ENCODE measurements at places on chromosomes 1 and 21.

GRCh38 chr1:208909011-208909984, 665.1 kb upstream of the PLXNA2 start:
- no peak for DNase-seq

GRCh38 chr21:46189959-46190490, 5.8 kb upstream of the SPATC1L start:
- DNase-seq, result no peak

DNA sequence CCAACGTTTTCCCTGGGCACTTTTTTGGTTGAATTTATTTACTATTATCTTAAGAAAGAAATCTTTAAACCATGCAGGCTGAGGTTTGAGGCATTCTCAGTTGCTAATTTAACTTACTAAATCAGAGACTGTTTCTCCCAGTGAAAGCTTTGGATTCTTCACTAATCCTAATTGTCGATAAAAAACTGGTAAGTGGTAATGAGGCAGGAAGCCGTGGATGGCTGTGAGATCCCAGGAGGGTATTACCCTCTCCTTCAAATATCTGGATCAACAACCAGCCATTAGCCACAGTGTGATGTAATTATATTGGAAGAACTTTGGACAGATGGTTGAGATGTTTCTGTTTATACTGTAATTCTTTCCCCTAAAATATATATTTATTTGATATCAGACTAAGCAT, 485.0 kb downstream of the DISC1 start:
- DNase-seq, result no peak

GRCh38 chr1:201050515-201051277, 27.2 kb upstream of the KIF21B start:
- DNase-seq, result no peak

- no peak for DNase-seq
These were observed 122.1 kb downstream of the NGF start for GRCh38 chr1:115215703-115216521.

DNA sequence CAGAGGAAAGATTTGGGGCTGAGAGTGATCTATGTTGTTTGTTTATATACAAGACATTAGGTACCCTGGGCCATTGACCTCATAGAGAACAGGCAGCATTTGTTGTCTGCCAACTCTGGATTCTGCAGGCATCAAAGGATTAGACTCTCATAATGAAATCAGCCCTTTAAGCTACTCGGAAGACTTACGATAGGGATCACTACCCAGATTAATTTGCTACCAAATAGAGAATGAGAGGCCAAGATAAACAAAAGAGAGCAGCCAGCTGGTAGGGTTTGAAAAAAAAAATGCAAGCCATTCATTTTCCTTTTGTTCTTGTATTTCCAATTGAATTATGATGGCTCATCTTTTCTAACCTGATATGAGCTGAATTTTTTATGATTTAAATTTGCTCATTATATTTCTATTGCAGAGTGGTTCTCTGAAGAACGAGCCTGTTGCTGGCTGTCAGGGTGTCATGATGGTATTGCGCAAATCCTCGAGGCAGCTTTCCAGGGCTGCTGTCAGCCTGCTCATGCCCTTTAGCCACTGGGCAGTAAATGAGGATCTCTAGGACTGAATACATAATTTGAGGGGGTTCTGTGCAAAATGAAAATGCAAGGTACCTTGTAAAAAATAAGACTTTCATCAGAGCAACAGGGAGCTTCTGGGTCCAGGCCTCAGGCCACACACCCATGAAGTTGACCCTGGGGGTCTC, 116.4 kb upstream of the KCNJ15 start:
- no peak for DNase-seq

DNA sequence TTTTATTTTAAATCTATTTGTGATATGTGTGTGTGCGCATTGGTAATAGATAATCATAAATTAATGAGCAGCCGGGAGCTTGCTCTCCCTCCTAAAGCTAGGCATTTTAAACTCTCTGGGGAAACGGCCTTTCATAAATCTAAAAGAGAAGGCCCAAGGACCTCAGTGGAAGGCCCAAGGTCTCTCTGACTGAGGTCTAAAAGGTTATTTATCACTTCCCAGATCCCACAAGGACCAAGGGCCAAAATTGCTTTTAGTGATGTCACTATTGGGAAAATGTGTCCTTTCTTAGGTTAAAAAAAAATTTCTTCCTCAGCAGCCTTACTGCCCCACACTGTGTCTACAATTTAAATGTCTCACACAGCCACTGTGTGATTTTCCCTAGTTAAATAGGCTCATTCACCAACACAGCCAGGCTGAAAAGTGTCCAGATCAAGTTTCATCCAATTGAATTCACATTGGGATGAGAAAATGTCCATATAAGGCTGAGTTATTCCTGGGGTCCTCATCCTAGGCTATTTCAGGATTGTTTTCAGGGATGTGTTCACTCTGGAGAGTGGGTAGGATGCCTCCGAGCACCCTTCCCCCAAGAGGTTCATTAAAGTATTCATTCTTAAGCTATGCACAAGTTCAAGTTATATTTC, 46.1 kb downstream of the SLC44A3 start:
- DNase-seq, result no peak

Data from MM.1S (cell line).